HTR-8/SVneo (cell line): ENCODE measurements at places on chromosomes 7 and 10.

DNA sequence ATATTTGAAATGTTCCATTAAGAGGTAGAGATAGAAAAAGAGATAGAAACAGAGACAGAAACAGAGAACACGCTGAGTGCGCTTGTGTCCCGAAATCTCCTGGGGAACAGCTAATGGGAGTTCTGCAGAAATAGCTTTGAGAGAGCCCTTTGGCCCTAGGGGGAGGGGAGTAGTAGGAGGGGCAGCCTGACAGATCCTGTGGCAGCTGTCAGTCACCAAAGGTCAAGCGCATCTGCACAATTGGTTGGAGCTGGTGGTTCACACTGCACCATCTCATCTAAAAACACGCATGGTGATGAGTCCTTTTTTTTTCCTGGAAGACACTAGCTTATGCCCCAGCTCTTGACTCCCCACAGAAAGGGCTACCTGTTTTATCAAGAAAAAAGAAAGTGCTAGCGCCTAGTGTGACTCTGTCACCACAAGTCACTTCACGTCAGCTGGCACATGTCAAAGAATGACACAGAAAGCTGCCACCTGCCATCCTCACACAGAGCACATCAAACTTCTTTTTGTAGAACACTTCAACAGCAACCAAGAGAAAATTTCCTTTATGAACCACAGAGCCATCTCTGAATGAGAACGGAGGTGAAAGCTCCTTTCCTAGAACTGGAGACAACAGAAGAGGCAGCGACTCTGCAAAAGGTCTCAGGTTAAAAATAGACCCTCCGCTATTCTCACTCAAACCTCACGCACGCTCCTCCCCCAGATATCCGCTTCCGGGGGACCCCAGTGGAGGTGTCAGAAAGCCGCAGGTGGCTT is 125.7 kb downstream of the GFRA1 start:
- DNase-seq: no peak

GRCh38 chr10:12639996-12640944 is 290.9 kb downstream of the CAMK1D start:
- DNase-seq: no peak

GRCh38 chr7:424961-425793 is 94.5 kb downstream of the PDGFA start:
- no peak for DNase-seq

GRCh38 chr7:142657376-142657775 is 91.9 kb upstream of the PRSS1 start:
- DNase-seq: no peak

GRCh38 chr10:7320072-7320471 is 90.8 kb downstream of the SFMBT2 start:
- no peak for DNase-seq

GRCh38 chr7:85033263-85033662 is 153.6 kb downstream of the SEMA3D start:
- DNase-seq: no peak

- DNase-seq: no peak
These were observed 258.7 kb downstream of the AUTS2 start for GRCh38 chr7:69857014-69857413.

- DNase-seq: no peak
These were observed 8.1 kb downstream of the TRIM8 start for GRCh38 chr10:102652170-102652916.

DNA sequence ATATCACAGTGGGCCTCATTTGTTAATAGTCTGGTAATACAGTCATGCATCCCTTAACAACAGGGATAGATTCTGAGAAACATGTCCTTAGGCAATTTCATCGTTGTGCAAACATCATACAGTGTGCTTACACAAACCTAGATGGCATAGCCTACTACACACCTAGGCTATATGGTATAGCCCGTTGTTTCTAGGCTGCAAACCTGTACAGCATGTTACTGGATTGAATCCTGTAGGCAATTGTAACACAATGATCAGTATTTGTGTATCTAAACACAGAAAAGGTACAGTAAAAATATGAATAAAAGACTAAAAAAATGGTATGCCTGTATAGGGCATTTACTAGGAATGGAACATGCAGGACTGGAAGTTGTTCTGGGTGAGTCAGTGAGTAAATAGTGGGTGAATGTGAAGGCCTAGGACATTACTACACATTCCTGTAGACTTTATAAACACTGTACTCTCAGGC is 12.0 kb upstream of the RHOBTB1 start:
- no peak for DNase-seq

DNA sequence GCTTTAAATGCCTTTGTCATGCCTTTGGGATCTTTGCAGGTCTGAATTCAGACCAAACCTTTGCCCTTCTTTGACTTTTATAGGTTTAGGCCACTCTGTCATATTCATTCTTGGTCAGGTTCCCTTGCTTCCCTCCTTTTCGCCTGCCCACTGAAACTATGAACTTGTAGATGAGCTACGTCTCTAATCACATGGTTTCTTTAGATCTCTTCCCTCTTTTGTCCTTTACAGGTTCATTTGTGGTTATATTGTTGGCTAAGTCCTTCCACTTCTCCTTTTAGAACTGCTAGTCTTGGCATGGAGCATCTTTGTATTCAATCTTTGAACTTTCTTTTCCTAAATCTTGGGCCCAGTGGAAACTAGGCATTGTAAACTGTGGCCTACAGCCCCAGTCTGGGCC is 104.0 kb upstream of the ZEB1 start:
- no peak for DNase-seq

DNA sequence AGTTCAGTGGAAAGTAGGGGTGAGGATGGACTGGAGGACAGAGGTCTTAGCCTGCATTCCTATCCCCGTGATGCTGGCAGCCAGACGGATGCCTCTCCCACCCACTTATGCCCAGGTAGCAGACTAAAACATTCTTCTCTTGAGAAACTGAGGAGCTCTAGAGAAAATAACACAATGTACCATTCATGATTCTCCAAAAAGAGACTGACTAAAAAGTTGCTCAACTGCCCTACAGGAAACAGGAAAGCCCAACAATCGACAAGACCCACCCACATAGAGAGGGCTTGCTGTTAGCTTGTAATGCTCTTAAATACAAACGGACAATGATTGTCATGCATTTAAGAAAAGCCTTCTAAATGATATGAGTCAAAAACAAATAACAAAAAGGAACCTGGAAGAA is 33.2 kb upstream of the PDE1C start:
- no peak for DNase-seq

- DNase-seq: no peak
These were observed 70.6 kb upstream of the MET start for GRCh38 chr7:116601426-116601825.

GRCh38 chr7:2969398-2970306 is 74.0 kb downstream of the CARD11 start:
- DNase-seq: no peak

DNA sequence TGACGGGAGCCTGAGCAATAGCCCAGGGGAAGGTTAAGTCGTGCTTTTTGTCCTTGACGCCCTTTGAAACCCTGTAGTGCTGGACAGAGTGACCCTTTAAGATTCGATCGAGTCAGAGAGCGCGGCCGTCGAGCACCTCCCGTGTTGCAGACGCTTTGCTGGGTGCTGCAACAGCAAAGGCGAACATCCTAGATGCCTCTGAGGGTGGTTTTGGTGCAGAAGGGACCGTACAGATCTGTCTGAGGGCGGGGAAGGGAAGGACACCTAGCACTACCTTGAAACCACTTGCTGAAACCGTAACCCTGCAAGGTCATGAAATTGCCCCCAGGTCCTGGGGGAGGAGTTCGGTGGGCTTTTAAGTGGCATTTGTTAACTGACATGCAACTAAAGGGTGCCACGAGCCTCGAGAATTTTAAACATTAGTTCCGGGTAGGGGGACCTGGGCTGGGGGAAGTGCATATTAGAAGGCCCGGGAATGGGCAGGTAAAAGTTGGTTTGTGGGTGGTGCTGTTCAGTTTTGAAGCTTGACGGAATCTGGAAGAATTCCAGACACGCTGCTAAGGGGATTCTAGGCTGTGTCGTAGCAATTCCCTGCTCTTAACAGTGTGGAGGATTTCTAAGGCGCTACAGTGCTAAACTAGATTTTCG is 786 bp downstream of the ATP5F1C start:
- no peak for DNase-seq

DNA sequence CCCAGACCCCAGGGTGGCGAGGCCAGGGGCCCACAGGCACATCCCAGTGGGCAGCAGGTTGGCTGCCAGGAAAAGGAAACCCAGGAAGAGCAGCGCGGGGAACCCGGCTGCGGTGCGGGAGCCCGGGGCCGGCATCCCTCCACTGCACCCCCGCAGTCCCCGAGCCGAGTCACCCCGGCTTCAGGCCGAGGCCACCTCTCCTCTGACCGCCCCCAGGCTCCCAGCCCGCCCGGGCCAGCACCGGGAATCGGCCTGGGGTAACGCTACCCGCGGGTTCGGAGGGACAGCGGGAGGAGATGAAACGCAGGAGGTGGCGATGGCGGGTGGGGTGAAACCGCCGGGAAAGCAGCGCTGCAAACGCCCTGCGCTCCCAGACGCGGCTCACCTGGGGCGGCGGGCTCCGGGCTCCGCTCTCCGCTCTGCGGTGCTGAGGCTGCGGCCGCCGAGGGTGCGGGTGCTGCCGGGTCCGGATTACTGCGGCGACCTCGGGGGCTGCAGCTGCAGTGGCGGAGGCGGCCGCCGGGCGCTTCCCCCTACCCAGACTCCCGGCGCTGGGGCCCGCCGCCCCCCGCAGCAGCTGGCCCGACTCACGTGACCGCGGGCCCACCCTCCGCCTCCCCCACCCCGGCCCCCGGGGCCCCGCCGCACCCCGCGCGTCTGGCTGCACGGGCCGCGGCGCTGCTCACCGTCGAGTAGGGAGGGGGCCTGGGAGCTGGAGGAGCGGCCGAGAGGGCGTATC is at the start of gene SCRN1:
SCRN1 (minus strand) TSS at position 545 of the 739 bp plus-strand sequence. CDS start 20,734 bp downstream, outside the sequence.
- peak; percentile 64 for DNase-seq
